ENCODE measurements at places on chromosomes 6 and 20.

DNA sequence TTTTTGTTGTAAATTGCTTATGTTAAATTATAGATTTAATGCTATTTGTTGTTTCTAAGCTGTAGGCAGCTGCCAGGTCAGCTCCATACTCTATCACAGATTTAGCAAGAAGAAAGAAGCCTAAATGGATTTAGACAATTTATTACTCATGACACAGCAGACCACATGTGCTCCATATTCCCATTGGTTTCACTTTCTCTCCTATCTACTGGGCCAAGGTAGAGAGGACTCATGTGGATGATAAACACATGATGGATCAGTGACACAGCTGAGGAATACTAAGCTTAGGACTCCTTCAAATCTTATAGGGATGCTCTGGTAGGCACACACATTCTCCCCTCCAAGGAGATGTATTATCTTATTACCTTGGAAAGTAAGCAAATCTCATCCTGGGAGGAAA, 553.0 kb upstream of the ADGRB3 start:
- no peak for DNase-seq

- DNase-seq = no peak
Observed at GRCh38 chr6:4091941-4092340, 13.0 kb upstream of the FAM217A start.

- DNase-seq = no peak
Observed at GRCh38 chr6:131678442-131678841, 22.8 kb downstream of the OR2A4 start.

DNA sequence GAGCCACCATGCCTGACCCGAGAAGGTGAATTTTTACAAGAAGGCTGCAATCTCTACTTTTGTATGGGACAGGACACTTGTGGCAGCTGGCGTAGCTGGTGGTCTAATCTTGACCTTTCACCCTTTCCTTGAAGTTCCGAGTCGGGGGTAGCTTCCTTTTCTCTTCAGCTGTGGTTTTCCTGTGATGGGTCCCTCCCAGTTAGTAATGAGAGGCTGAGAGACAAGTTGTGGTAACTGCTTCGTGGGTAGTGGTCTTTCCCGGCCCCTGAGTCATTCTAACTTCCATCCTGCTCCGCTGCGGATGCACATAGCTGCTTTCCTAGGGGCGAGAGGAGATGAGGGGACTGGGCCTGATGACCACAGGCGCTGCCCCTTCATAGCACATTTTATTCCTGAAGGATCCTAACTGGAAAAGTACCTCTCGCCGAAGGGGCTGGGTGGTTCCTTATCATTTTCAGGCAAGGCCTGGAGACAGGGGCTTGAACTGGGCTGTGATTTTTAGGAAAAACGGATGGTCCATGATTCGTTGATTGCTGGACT, 3.1 kb downstream of the SYNJ2 start:
- no peak for DNase-seq

DNA sequence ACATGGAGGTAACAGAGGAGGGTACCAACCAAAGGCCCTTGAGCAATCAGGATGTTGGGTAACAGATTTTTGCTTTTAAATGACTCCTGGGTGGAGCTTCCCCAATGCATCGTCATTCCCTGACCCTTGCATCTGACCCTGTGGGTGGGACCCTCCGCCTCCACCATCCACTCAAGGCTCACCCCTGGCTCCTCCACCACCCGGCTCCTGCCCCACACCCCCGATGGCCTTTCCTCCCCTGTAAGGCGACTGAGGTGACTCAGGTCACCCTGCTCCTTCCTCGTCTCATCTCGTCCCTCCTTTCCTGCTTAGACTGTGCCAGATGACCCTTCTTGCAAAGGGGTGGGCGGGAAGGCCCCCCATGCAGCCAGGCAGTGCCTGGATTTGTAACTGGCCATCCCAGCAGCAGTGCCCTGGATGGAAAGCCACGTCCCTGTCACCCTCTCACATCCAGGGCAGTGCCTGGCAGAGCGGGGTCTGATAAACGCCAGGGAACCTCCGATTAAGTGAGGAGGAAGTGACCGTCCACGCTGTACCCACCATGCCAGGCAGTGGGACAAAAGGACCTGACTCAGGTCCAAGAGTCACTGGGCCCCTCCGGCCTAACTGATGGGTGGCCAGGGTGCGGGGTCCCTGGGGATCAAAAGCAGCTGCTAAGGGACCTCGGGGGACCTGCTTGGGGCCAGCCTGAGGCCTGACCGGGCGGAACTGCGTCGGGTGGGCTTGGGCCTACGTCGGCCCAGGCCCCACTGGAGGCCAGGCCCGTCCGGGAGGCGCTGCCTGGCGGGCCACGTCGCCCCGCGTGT, 624 bp upstream of the NPEPL1 start:
- DNase-seq = no peak

DNA sequence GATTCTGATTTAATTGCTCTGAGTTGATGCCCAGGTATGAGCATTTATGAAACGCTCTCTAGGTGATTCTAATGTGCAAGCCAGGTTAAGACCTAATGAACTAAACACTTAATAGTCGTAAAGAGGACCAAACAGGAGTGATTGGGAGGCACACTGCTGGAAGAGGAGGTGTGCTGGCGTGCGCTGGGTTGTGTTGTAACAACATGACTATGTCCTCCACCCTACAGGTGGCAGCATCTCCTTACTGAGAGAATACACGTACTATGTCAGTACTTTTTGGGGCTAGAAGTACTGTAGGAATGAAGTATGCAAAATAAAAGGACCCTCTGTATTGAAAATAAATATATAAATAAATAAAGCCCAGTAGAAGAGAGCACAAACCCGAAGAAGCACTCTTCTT, 11.9 kb downstream of the C6orf89 start:
- no peak for DNase-seq

GRCh38 chr6:13117570-13117969, 210.8 kb downstream of the TBC1D7 start:
- no peak for DNase-seq

- no peak for DNase-seq
Observed at GRCh38 chr6:83127976-83128375, 60.5 kb downstream of the DOP1A start.

GRCh38 chr6:163761481-163761880, 347.0 kb downstream of the QKI start:
- DNase-seq = no peak

- DNase-seq = no peak
Observed at GRCh38 chr6:105091140-105091829, 88.5 kb downstream of the POPDC3 start.

DNA sequence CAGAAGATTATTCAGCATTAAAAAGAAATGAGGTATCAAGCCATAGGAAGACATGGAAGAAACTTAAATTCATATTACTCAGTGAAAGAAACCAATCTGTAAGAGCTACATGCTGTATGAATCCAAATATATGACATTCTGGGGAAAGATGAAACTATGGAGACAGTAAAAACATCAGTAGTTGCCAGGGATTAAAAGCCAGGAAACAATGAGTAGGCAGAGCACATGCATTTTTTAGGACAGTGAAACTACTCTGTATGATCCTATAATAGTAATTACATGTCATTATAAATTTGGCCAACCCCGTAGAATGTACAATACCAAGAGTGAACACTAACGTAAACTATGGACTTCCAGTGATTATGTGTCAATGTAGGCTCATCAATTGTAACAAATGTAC, 92.8 kb upstream of the RNF217 start:
- DNase-seq = no peak

DNA sequence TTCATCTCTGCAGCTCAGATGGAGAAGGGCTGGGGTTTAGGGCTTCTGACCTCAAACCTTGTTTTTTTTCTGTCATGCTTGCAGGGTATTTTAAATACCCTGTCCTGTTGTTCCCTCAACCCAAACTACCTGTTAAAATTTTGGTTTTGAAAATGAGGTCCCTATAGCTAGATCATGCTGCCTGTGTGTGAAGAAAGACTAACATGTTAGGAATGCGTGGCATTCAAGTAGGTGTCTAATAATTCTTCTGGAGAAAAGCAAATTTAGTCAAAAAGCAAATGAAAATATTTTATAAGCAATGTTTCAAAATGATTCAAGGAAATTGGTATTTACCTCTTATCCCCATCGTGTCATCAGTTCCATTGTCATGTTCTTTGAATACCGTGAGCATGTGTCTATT, 77.2 kb upstream of the C20orf144 start:
- no peak for DNase-seq

GRCh38 chr6:148925701-148926100, 178.9 kb downstream of the UST start:
- DNase-seq = no peak

- DNase-seq = no peak
Observed at GRCh38 chr6:117477988-117478852, 4.3 kb upstream of the DCBLD1 start.

- DNase-seq = no peak
Observed at GRCh38 chr6:3540253-3540820, 83.5 kb upstream of the SLC22A23 start.

GRCh38 chr20:10992731-10993130, 318.9 kb upstream of the JAG1 start:
- no peak for DNase-seq

GRCh38 chr20:34215711-34216381, 25.4 kb upstream of the ASIP start:
- DNase-seq = no peak

Measured in GM18507 (cell line).